ENCODE measurements at places on chromosomes 2 and 18. TPM values are rescaled to one million over a fixed set of nuclear protein-coding genes. Genes with fewer than 3 reads are reported as not detected.
A peak's percentile ranks its signal among the peaks of the same experiment; 100 is the strongest.

DNA sequence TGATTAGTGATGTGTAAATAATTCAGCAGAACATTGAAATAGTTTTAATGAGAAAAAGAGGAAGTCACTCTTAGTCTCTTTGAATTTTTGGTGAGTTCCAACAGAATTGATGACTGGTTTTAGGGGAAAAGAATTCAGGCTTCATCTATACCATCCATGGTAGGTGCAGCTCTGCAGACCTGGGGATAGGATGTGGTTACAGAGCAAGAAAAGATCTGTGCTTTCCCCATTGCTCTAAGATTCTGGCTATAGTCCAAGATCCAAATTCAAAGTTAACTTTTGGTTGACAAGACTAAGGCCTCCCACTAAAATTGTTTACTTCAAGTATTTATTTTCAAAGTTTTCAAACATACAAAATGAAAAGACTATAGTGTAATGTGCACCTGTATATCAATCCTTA lies 3.6 kb downstream of the UGT1A10 start:
- no peak for DNase-seq

GRCh38 chr2:199955007-199955338 lies 318 bp downstream of the TYW5 start:
- DNase-seq: no peak

GRCh38 chr2:165601065-165601830 lies 131.8 kb downstream of the CSRNP3 start:
- DNase-seq: no peak

- DNase-seq: no peak
Observed at GRCh38 chr2:32780961-32781360, 153.1 kb downstream of the TTC27 start.

GRCh38 chr2:108959401-108959800 lies 29.6 kb downstream of the EDAR start:
- no peak for DNase-seq

DNA sequence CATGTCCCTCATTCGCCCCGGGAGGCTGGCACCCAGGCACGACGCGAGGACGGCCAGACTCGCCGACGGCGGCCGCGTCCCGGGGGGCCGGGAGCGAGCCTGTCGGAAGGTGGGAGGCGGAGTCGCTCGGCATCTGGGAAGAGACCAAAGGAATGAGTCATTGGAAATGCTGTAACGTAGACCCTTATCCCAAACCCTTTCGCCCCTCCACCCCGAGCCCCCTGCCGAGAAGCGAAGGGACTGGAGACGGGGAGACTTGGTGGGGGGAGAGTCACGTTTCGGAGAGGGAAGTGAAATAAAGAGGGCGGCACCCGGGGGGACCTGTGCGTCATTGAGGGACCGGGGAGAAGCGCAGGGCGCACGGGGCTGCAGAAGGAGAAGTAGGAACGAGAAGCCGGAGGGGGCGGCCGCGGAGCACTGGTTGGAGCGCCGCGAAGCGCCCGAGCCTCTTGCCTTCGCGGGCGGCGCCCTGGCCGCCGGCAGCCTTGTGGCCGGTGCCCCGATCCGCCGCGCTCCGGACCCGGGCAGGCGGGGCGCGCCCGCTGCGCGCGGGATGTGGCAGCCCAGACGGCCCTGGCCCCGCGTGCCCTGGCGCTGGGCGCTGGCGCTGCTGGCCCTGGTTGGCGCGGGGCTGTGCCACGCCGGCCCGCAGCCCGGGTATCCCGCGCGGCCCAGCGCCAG lies at the start of gene EMILIN2:
Gene EMILIN2 (plus strand): TSS at position 371 of the 681 bp plus-strand sequence. CDS start 183 bp downstream, at position 554.
- peak; percentile 87 for DNase-seq

- DNase-seq: no peak
Observed at GRCh38 chr18:1053331-1054315, 149.0 kb downstream of the ADCYAP1 start.

- no peak for DNase-seq
Observed at GRCh38 chr2:209663656-209664055, 108.0 kb upstream of the UNC80 start.

DNA sequence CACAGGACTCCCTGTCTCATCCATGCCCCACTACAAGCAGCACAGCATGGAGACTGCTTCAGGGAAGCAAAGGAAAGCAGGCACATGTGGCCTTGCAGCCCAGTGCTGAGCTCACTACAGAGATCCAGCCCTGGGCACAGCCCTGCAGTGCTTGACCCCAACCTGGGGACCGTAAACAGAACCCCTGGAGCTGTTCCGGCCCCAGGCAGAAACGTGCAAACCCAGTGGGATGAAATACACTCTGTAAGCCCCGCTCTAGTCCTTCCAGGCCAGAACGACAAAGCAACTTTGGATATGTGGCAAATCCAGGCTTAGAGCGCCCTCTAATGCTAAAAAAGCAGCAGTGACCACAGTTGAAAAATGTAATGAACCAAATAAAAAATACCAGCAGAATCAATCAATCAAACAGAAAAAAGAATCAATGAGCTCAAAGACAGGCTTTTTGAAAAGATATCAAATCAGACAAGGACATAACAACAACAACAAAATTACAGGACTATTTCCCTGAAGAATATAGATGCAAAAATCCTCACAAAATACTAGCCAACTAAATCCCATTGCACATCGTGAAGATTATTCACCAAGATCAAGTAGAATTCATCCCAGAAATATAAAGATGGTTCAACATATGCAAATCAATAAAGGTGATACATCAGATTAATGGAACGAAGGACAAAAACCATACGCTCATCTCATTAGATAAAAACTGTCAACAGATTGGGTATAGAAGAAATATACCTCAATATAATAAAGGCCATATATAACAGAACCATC lies 45.6 kb downstream of the ZNF519 start:
- DNase-seq: no peak

DNA sequence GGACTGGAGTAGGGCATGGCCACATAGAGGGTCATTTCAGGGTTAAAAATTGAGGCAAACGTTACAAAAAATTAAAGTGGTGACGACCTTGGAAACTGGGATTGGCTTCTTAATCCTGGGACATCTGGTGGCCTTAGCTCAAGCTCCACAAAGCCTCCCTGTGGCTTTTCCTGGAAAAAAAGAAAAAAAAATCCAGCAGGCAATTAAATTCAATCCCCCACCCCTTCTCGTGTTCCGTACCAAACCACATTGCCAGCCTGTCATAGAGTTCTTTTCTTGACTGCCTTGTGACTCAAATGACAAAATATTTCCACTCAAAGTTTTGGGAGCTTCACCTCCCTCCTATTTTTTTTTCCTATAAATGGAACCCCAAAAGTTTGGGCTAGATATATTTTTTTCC lies 195.6 kb downstream of the HRH4 start:
- DNase-seq: no peak

DNA sequence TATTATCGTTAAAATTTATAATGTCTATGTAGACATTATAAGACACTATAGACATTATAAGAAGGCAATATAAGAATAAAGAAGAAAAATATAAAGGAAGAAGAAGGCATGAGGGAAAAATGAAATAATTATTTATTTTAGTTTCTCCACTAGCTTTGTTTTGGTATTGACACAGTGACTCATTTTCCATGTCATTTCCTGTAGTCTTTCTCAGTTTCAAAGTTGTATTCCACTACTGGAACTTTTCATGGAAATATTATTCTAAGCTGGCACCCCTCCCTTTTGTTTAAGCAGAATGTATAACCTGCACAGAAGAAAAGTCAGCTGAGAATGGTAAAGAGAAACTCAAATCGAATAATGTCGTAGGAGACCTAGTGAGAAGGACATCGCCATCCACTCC lies 234.2 kb upstream of the NETO1 start:
- no peak for DNase-seq

DNA sequence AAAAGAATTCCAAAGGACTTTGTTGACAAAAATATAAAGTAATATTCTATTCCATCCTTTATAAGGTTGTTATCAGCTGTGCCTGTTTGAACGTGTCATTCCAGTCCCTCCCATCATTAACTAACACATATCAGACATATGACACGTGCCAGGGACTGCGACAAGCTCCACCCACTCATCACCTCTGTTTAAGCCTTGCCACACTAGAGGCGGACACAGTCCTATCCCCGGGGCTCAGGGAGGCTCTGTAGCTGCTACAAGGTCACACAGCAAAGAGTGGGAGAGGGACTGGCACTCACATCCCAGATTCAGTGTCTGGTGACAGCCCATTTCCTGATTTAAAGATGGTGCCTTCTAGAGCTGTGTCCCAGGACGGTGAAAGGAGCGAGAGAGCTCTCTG lies 30.0 kb downstream of the TBC1D8 start:
- DNase-seq: no peak

DNA sequence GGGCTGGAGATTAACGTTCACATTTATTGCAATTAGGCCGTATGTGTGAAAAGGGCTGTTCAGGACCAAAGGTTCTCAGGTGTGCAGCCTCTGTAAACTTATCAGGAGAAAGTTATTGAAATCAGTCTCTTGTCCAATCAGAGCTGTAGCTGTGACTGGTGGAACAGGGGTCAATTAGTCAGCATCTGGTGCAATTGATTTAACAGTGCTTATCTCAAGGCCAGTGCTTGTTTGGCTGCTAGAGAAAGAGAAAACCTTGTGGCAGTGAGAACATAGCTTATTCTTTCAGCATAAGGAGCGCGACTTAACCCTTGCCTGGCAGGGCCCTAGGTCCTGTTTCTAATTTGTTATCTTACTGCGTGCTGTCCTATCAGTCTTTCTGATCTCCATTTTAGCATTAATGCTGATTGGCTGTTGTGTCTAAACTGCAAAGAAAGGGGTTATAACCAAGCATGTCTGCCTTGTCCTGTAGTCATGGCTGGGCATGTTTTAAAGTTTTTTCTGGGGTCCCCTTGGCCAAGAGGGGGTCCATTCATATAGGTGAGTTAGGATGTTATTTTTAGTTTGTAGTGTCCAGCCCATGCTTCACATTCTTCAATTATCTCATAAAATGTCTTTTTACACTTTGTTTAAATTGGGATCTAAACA lies 66.4 kb downstream of the CYB5A start:
- no peak for DNase-seq

GRCh38 chr18:24935896-24936295 lies 416.1 kb downstream of the ZNF521 start:
- no peak for DNase-seq

DNA sequence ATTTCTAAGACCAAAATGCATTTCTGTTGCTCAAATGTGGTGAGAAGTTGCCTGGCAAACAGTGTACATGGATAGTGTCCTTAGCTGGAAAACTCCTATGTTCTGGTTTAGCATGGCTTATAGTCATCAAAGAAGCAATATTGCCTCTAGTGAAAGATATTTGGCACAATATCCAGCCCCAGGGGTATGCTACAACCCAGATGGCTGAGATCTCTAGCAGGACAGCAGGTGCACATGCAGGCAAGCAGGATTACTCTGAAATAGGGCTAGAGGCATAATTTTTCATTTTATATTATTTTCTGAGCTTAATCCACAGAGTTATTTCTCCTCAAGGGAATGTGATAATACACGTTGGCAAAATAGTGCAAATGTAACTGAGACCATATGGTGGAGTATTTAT lies 34.0 kb downstream of the CCDC195 start:
- no peak for DNase-seq

DNA sequence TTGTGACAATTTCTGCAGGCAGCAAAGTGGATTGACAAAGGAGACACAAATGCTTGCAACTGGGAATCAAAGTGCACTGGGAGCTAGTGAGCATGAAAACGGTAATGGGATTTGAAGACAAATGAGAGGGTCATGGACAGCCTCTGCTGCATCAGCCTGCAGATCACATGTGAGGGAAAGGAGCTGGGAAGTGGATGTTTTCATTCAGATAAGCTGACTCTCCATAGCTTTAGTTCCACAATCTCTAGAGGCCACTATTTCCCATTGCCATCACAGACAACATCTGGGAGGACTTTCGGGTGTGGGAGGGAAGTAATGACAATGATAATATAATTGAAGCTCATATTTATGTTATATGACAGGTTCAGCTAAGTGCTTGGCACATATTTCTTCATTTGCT lies 28.4 kb downstream of the ADCYAP1 start:
- DNase-seq: no peak

DNA sequence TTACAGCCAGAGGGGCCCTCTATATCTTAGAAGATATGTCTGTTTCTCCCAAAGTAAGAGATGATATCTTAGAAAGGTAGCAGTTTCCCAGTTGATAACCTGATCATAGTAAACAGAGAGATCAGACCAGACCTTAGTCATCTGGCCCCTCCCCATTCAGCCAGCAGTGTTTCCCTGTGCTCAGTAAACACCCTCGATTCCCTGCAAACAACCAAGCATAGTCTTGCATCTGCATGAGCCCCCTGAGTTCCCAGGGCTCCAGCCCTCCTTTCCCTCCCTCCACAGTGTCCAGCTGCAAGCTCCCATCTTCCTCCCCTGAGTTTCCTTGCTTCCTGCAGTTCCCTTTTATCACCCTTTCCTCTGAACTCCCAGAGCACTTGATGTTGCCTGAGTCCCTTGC lies 20.3 kb downstream of the NRP2 start:
- no peak for DNase-seq

DNA sequence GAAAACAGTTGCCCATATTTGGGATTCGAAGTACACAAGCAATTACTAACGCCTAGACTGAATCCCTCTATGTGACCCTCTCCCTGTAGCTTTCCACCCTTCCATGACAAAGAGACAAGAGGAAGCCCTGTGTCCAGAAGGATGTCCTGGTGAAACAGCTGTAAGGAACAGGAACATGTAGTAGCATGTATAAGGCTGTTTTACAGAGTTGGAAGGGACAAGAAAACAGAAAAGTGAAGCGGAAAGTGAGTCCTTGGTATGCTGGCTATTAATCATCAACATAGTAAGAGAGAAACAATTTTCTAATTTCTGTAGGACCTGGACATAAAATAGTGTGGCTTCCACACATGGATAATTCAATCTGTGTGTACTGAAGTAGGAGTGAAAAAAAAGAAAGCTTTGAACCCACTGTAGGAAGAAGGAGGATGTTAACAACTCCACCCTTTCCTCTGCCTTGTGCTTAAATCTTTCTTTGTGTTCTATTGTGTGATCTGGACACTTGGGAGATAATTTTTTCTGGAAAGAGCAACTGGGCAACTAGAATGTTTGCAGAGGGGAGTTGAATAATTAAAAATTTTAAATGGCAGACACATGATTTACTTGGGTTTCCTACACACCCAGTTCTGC lies 162.3 kb upstream of the ZSWIM2 start:
- DNase-seq: no peak

DNA sequence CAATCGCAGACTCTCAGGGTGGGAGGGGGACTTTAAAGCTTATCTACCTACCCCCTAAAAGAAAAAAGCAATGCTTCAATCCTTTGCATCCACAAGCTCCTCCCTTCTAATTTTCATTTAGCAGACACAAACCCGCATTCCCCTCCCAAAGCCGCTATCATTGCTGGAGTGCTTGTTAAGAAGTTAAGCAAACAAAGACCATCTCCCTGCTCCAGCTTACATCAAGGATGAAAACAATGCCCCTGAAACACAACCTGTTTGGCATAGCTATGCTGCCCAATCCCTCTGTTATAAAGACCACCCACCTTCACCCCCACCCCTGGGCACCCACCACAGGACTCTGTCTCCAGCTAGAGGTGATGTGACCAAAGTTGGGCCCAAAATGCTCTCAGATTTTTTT lies 33.0 kb downstream of the REEP1 start:
- DNase-seq: no peak

GRCh38 chr2:41446266-41446665 lies 601.6 kb upstream of the PKDCC start:
- no peak for DNase-seq

Gene UGT1A3
- total RNA-seq: not detected

Gene IL1RL1
- 3.8 TPM for total RNA-seq

Gene SP140
- total RNA-seq: 4.4 TPM

Gene BOK
- 31.1 TPM for total RNA-seq

Gene RNU2-63P
- 10.3 TPM for total RNA-seq

Gene MC5R
- total RNA-seq: not detected

Gene ANKRD30B
- 17.2 TPM for total RNA-seq

Gene PARD6G
- 11.2 TPM for total RNA-seq

Gene SERPINB13
- total RNA-seq: not detected

Gene HOXD10
- 1.9 TPM for total RNA-seq

Gene ANKRD29
- total RNA-seq: 21.5 TPM

Gene AMER3
- not detected for total RNA-seq

Data from sciatic nerve (tissue), 2 donors.